Nephron progenitor cell (in vitro differentiated cells): ENCODE measurements at places on chromosomes 2 and 18.
A peak's percentile ranks its signal among the peaks of the same experiment; 100 is the strongest.

- no peak for DNase-seq
These were observed 11.4 kb upstream of the ARHGAP25 start for GRCh38 chr2:68723181-68723580.

GRCh38 chr2:120820263-120820952 is 84.7 kb downstream of the GLI2 start:
- DNase-seq, result peak; percentile 60

DNA sequence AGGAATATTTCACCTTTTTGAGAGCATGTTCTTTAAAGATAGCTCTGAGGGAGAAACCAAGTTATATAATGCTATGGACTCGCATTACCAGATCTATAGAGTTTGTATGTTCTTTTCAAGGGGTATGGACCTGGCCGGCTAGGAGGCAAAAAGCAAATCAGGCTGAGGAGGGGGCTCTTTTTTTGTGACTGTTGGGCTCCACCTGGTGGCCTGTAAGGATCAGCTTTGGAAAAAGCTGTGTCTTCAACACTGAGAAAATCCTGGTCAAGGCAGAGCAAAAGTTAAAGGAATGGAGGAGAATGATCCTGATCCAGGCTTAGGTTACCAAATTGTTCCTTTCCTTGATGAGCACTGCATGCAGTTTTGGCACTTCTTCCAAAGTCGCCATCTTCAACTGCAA is 180.5 kb downstream of the DIS3L2 start:
- DNase-seq, result peak; percentile 23

DNA sequence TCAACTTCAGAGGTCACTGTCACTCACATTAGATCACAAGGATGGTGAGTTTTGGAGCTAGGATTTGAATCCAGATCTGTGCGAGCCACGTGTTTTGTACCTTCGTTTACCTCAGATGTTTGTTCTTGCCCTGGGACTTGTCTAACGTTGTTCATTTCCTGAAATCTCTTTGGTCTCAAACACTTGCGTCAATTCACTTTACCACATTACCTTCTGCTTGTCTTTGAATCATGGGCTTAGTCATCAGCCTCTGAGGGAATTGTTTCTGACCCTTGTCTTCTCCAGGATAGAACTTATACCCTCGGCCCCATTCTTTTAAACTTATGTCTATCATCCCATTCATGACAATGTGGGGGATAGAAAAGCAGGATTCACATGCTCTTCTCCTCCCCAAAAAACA is 282.7 kb downstream of the DCDC2C start:
- no peak for DNase-seq

DNA sequence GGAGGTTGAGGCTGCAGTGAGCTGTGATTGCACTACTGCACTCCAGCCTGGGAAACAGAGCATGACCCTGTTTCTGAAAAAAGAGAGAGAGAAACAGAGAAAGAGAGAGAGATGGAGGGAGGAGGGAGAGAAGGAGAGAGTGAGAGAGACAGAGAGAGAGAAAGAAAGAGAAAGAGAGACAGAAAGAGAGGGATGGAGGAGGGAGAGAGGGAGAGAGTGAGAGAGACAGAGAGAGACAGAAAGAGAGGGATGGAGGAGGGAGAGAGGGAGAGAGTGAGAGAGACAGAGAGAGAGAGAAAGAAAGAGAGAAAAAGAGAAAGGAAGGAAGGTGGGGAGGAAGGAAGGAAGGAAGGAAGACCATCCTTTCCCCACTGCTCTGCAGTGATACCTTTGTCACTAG is 48.1 kb upstream of the ACKR3 start:
- no peak for DNase-seq
